T-helper 9 cell (primary cell): ENCODE measurements at places on chromosomes 11 and 22.

DNA sequence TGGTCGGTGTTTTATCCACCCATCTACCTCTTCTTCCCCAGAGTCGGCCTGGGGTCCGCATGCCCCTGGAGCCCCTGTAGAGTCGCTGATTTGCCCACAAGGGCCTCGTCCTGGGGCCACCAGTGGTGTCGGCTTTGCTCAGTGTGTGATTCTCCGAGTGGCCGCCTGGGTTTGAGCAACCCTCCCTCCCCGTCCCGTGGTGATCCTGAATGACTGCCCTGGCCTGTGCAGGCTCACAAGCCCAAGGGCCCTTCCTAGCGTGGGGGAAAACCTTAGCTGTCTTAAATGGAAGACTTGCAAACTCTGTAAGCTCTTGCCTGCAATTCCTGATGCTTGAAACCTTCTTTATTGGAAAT is 128.3 kb downstream of the OSBP2 start:
- DNase-seq, result no peak

DNA sequence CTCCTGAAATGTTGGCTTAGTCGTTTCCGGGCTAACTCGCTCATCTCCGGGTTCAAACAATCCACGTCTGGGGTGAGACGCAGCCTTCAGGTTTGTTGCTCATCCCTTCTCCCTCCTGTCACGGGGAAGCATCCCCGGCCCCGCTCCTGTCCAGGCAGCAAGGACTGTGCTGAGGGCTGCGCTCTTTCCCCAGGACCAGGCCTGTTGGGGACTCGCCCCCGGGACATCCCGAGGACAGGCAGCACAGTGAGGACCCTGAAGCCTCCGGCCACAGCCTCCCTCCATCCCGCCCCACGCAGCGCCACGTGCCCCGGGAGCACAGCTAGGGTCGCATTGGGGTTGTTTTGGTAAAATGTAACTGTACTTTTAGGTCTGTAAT is 252.0 kb downstream of the BRD1 start:
- DNase-seq, result no peak

GRCh38 chr11:57403802-57404147 is 13.3 kb upstream of the PRG2 start:
- no peak for DNase-seq

DNA sequence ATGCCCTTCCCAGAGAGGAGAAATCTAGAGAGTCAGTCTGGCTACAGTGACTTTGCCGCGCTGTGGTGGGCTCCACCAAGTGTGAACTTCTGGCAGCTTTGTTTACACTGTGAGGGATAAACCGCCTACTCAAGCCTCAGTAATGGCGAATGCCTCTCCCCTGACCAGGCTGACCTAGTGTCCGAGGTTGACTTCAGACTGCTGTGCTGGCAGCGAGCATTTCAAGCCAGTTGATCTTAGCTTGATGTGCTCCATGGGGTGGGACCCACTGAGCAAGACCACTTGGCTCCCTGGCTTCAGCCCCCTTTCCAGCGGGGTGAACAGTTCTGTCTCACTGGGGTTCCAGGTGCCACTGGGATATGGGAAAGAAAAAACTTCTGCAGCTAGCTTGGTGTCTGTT is 38.6 kb upstream of the PTH start:
- DNase-seq, result no peak

- no peak for DNase-seq
Observed at GRCh38 chr11:102840018-102840417, 3.4 kb downstream of the MMP3 start.

DNA sequence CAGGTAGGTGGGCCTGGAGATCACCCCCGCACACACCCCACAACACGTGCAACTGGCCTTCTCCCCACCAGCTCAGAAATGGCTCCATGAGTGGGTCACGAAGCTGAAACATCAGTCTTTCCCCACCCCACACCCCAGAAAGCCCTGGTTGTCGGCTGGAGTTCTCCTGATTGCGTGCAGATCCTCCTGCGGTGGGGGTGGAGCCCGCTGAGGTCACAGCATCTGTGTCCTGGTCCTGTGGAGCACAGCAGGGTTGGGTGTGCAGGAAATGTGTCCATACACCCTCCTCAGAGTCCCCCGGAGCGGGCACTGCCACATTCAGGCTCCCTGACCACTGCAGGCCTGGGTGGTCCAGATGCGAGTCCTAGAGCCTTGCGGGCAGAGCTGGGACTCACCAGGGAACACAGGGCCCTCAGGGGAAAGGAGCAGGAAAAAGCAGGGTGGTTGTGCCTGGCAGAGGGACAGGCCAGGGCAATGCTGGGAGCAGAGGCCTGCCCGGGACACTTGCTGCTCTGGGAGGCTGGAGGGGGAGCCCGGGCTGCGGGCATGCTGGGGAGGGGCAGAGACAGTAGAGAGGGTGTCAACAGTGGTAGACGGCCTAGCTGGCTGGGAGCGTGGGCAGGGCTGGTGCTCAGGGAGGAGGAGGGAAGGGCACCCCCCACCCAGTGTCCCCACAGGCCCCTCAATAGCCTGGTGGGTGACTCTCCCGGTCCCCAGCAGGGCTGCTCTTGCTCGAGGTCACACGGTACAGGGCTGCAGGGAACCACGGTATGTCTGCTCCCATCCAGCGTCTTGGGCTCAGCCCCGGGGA is 42.4 kb upstream of the PPARA start:
- no peak for DNase-seq

GRCh38 chr22:49705216-49705971 is 122.3 kb downstream of the BRD1 start:
- DNase-seq, result no peak

GRCh38 chr22:30637701-30638114 is 2.1 kb downstream of the SLC35E4 start:
- DNase-seq, result no peak

- no peak for DNase-seq
Observed at GRCh38 chr11:71207563-71207962, 44.8 kb downstream of the SHANK2 start.

DNA sequence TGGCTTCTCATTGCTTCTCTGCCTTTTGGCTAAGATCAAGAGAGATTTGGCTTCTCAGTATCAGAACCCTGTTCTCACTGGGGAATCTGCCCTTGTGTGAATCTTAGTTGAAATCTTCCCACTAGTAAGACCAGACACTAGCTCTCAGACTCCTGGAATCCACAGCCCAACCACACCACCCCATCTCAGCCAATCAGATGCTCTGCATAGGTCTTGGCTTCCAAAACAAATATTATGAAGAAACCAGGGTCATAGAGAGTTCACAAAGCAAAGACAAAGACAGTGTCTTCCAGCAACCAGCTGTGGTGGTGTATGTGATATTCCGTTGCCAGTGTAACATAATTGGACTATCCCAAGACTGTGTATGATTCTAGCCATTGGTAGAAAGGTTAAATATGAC is 5.4 kb downstream of the OR8B12 start:
- no peak for DNase-seq

- no peak for DNase-seq
Observed at GRCh38 chr22:20174785-20175596, 24.1 kb upstream of the CCDC188 start.

DNA sequence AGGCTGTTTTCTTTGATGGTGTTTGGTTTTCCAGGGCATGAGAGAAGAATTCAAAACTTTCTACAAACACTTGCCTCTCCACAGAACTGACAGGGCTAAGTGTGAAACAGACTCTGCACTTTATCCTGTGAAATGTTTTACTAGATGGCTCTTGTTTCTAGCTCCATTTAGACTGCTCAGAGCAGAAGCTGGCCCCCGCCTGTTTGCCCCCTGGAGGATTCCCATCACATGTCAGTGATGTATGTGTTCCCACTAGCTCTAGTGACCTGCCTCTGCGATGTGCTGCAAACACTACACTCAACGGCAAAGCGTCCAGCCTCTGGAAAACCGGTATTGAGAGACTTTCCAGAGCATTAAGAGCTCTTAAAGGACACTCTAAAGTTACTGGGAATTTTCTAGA is 41.4 kb upstream of the PCF11 start:
- no peak for DNase-seq

DNA sequence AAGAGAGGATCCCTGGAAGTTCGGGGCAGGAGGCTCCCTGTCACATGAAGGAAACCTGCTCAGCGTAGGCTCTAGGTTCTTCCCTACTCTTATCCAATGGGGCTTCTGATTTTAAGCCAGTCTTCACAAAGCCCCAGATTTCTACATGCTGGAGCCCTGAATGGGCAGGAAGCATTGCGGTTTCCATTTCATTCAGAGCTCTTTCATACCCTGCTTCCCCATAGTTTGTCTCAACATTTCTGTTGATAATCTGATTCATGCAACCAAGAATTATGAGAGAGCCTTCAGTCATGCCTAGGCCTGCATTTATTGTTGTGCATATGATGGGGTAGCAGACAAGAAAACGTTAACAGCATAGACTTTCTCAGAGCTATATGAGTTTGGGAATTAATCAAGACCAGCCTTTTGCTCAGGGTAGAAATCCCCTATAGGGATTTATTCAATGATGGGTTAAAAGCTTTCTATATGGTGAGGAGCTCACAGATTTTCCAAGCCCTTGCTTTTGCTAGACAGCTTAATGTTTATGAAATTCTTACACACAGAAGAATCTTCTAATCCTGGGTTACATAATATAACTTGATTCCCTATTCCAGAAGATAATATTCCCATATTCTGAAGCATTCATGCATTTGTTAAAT is 15.9 kb downstream of the OR51B4 start:
- no peak for DNase-seq

- no peak for DNase-seq
Observed at GRCh38 chr11:86211619-86212018, 32.9 kb upstream of the EED start.

DNA sequence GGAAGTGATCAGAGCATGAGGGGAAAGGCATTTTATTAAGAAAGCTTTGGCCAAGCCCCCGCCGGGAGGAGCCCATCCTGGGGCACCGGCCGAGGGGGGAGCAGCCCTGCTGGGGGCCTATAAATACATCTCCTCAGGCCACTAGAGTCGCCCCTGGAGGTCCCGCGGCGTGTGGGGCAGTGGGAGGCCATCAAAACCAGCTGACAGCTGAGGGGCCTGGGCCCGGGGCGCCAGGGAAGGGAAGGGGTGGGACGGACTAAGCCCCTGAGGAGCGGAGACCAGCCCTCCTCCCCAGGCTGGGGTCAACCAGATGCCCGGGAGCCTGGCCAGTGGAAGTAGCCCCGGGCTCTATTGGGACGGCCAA is 13.1 kb downstream of the SCARF2 start:
- DNase-seq, result no peak

DNA sequence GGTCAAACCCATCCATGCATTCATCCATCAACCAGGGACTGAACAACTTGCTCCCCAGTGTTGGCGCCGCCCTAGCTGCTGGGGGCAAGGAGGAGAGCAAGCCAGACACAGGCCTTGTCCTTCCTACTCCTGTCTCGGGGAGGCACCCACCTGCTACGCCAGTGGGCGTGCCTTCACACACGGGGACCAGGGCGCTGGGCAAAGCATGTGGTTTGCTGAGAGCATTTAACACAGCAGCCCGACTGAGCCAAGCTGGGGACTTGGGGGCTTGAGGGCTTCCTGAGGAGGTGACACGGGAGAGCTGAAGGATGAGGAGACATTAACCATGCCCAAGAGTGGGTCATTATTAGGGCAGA is 30.6 kb downstream of the CACNA1I start:
- DNase-seq, result no peak

DNA sequence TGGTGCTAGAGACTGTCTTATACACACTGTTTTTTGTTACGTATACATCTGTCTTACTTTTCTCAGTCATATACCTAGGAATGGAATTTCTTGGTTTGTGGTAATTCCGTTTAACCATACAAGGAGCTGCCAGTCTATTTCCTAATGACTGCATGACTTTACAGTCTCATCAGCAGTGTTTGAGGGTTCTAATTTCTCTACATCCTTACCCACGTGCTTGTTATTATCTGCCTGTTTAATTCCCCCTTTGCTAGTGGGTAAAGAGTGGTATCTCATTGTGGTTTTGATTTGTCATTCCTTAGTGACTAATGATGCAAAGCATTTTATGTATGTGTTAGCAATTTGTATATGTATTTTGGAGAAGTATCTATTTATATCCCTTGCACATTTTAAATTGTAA is 1008.0 kb downstream of the FAM181B start:
- no peak for DNase-seq

DNA sequence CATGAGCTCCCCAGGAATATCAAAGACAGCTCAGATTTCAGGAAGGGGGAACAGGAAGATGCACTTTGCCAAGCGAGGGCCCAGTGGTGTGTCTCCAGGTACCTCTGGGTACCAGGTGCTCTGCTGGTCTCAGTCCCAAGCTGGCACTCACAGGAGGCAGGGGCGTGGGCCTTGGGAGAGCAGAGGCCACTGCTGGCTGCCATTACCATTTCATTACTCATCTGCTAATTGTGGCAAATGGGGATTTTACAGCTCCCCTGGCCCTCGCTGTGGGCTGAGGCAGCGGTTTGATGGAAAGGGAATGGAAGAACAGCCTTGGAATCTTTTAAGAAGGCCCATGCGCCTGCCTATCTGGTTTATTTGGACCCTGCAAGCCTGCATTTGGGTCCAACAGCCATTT is 192.0 kb upstream of the NAV2 start:
- no peak for DNase-seq

- DNase-seq, result no peak
Observed at GRCh38 chr11:34208266-34209135, 103.1 kb downstream of the NAT10 start.

- no peak for DNase-seq
Observed at GRCh38 chr11:122848186-122848585, 9.9 kb downstream of the CRTAM start.

- no peak for DNase-seq
Observed at GRCh38 chr11:69087811-69088210, 39.1 kb downstream of the TPCN2 start.

DNA sequence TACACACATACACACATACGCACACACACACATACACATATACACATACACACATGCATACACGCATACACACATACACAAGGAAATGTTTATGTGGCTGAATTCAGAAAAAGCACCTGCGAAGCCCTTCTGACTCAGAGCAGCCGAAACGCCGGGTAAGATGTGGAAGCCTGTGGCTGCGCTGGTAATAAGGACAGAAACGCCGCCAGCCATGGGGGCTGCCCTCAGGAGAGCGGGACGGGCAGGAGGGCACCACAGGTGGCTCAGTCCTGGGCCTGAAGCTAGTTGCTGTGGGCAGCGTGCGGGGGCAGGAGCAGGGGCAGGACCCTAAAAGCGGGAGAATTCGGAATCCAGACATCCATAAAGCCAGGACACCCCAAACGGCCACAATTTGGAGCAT is 378.3 kb downstream of the BRD1 start:
- no peak for DNase-seq

DNA sequence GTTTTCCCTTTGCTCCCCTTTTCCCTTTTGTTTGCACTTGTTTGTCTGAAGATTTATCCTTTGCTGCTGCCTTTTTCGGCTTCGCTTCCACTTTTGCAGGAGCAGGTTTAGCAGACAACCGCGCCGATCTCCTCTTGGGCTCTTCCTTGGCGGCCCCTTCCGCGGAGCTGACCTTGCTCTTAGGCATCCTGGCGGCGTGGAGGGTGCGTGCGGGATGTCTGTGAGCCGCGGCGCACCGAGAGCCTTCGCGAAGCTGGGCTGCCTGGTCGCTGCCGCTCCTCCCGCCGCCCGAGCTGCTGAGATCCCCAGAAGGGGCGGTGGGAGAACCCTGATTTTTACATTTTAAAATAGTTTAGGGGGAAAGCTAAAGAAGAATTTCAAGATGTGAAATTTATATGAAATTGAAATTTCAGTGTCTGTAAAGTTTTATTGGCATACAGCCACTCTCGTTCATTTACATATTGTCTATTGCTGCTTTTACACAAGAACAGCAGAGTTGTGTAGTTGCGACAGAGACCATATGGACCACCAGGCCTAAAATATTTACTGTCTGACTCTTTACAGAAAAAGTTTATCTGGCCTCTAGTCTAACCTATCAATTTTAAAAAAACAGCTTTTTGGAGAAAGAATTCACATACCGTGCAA is 105.2 kb upstream of the RRM1 start:
- DNase-seq, result no peak

- no peak for DNase-seq
Observed at GRCh38 chr22:40399621-40400020, 29.2 kb downstream of the SGSM3 start.

GRCh38 chr22:47432683-47433082 is 670.2 kb downstream of the TBC1D22A start:
- no peak for DNase-seq
